ENCODE measurements at places on chromosomes 2 and 18.

DNA sequence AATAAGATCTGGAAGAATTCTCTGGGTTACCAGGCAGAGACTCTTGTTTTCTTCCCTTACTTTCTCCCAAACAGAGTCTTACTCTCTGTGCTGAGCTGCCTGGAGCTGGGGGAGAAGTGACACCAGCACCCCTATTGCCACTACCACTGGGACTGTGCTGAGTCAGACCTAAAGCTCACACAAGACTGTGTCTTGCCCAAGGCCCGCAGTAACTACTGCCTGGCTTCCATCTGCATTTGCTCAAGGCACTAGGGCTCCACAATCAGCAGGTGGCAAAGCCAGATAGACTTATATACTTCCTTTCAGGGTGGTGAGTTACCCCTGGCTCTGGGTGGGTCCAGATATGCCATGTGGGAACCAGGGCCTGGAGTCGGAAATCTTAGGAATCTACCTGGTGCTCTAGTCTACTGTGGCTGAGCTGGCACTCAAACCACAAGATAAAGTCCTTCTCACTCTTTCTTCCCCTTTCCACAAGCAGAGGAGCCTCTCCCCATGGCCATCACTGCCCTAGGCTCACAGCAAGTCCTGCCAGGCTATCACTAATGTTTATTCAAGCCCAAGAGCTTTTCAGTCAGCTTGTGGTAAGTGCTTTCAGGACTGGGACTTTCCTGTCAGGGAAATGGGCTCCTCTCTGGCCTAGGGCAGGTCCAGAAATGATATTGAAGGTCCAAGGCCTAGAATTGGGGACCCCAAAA lies 27.6 kb upstream of the SERPINB2 start:
- no peak for DNase-seq

DNA sequence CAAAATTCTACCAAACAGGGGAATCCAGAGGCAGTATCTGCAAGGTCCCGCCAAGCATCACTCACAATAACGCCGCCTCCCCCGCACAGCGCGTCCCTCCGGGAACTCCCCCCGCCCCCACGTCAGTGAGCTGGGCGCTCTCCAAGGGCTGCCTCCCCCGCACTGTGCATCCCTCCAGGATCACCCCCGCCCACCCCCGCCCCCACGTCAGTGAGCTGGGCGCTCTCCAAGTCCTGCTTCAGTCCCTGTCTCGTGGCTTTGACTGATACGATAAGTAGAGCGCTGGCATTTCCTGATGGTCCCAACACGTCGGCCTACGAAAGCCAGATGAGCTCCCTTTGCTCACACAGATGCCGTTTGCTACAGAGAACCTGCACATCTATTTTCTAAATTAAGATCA lies 130.7 kb upstream of the TPO start:
- DNase-seq = no peak

- DNase-seq = no peak
Measured at GRCh38 chr2:181241797-181242196, 215.4 kb upstream of the ITGA4 start.

DNA sequence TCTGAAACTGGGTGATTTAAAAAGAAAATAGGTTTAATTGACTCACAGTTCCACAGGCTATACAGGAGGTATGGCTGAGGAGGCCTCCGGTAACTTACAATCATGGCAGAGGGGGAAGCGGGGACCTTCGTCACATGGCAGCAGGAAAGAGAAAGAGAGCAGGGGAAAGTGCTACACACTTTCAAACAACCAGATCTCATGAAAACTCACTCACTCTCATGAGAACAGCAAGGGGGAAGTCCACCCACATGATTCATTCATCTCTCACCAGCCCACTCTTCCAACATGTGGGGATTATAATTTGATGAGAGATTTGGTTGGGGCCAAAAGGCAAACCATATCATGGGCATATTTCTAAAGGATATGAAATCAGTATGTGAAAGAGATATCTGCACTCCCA lies 12.0 kb upstream of the ARHGAP15 start:
- DNase-seq = no peak

GRCh38 chr2:34102339-34102738 lies 503.2 kb upstream of the FAM98A start:
- no peak for DNase-seq

DNA sequence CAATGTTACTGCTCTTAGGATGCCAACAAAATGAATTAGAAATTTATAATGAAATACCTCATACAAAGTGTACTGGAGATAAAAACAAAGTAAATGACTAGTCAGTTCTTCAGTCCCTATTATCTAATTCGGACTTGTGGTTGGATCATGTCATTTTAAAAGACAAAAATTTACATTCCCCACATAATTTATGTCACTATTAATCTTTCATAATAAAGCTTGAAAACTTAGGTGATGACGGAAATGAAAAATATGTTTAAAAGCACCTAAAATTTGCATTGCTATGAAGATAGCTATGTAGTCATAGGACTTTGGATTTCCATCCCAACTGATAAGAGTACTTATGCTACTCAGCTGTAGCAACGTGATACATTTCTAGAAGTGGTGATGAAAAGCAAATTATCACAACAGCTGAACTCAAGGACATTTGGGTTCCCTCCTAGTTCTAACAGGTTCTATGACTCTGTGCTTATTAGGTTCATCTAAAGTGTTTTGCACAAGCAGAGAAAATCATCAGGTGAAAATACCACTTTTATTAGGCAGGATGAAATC lies 58.4 kb downstream of the LRPPRC start:
- no peak for DNase-seq

Data from stimulated activated CD8-positive, alpha-beta memory T cell treated with anti-CD3 and anti-CD28 coated beads, Interleukin-15, amount 100 ng/mL, for 1 hour (primary cell).